HEK293T (cell line): ENCODE measurements at places on chromosomes 1 and 21.

DNA sequence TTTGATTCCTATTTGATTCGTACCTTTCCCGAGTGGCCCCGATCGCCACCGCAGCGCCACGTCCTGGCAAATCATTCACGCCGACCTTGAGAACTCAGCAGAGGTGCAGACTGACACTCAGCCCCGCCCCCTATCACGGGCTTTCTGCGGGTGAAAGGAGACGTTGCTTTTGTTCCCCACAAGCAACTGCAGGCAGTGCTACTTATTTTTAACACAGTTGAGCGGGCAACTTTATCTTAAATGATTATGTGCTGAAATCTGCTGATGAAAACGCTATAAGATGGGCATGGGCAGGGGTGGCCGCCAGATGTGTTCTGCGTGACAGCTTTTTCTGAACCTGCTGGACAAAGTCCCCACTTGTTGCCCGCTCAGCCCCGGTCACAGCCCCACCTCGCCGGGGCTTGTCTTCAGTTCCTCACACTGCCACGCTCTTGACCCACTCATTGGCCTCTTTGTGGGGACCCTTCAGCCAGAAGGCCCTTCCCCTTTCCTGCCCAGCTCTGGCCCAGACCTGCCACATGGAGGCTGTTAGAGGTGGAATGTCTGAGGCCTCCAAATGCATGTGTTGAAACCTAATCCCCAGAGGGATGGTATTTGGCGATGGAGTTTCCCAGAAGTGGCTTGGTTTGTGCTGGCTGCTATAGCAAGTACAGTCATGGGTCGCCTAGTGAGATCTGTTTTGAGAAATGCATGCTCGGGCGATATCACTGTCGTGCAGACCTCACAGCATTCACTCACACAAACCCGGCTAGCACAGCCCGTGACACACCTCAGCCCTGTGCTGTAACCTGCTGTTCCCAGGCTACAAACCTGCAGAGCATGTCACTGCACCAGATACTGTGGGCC is 15.7 kb upstream of the PDXK start:
- no peak for DNase-seq

DNA sequence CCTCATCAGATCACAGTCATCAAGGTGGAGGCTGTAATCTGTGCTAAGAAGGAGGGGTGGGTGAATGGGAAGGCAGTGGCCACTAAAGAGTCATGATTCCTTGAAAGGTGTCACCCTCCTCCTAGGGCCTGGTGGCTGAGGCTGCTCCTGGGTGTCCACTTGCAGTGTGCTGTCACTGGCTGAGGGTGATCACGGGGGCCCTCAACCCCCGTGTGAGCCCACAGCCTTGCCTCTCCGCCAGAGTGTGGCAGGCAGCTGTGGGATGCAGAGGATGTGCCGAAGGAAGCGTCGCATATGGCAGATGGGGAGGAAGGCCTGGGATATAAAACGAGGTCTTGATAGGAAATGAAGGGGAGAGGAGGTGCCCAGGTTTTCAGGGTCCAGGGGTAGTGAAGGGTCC is 476.5 kb downstream of the PTPRU start:
- no peak for DNase-seq

DNA sequence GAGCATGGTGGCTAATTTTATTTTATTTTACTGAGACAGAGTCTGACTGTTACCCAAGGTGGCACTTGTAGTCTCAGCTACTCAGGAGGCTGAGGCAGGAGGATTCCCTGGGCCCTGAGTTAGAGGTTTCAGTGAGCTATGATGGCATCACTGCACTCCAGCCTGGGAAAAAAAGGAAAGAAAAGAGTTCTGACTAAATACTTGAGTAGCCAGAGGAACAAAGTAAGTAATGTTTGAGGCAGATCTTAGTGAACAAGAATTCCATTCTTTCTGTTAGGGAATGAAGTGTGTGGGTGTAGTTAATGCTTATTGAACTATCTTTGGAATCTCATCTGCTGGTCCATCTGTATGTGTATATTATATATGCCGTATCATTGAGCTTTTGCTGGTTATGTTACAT is 13.1 kb upstream of the EVI5 start:
- DNase-seq: no peak

DNA sequence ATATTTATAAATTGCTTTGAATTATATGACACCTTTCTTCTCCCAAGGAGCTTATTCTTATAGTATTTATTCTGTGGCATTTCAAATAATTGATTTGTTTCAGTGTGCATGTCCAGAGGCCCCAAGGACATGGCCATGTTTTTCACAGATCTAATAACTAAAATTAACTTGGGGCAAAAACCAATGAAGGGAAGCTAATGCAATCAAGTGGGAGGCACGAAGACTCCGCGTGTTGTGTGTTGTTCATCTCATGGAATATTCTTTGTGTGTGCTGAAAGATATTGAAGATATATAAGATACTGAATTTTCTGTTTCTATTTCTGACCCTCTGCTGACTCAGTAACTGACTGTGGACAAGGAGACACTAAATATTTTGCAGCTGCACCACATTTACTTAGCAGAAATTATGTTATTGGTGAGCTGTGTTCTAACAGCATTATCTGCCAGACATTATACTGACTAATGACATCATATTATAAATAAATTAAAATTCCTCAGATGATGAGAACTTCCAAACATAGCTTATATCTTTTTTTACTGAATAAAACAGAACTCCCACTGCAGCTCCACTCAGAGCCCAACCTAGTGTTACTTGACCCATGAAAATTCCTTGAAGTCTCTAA is 519.3 kb upstream of the CXADR start:
- no peak for DNase-seq

- no peak for DNase-seq
Observed at GRCh38 chr1:60866917-60867531, 215.3 kb upstream of the NFIA start.

DNA sequence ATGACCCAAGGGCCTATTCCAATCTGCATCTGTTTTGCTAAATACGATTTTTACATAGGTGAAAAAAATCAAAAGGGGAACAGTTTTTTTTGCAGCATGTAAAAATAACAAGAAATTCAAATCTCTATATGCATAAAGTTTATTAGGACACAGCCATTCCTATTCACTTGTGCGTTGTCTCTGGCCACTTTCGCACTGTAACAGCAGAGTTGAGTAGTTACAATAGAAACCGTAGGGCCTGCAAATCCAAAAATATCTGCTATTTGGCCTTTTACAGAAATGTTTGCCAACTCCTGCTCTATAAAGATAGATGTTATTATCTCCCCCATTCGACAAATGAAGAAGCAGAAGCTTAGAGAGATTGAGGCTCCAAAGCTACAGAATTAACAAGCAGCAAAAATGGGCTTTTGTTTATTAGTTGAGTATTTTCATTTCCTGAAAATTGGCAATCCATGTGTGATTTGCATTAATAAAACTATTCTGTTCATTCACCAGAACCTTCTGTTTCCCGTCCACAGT is 5.5 kb downstream of the DYNLT5 start:
- no peak for DNase-seq

DNA sequence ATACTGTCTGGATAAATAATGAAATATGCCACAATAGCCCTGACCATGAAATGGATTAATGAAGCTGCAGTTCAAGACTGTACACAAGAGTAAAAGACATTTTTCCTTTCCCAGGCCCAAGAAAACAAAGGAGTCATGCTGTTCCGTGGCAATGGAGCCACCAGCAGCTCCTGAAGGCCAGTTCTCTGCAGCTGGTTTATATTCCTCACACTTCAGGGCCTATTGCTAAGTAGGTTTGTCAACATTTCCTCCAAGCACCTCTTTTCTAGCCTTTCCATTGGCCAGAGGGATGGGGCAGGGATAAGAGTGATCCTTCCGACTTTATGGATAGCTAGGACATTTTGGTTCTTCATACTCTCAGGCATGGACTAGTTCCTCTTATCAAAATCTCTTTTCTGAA is 24.2 kb upstream of the RGL1 start:
- DNase-seq: no peak

DNA sequence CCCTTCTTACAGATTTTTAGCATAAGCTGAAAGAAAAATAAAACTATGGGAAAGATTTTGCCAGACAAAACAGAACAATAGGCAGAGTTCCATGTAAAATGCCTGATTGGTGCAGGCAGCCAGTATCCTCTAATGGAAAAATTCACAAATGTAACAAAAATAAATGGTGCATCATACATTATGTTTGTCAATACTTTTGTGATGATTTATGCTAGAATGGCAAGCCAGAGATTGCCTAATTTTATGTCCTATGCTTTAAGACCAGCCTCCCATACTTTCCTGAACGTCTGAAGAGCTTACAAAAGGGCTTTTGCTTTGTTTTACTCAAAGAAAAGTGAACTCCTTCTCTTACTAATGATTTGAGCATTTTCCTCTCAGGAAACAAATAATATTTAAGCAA is 81.5 kb upstream of the KCNJ15 start:
- no peak for DNase-seq

GRCh38 chr1:173554541-173555250 is 48.2 kb downstream of the SLC9C2 start:
- DNase-seq: no peak
